ENCODE measurements at places on chromosomes 6 and 20.

- no peak for DNase-seq
Measured at GRCh38 chr20:34628026-34628425, 48.9 kb downstream of the PIGU start.

GRCh38 chr6:31193206-31193605 is 22.7 kb upstream of the POU5F1 start:
- no peak for DNase-seq

DNA sequence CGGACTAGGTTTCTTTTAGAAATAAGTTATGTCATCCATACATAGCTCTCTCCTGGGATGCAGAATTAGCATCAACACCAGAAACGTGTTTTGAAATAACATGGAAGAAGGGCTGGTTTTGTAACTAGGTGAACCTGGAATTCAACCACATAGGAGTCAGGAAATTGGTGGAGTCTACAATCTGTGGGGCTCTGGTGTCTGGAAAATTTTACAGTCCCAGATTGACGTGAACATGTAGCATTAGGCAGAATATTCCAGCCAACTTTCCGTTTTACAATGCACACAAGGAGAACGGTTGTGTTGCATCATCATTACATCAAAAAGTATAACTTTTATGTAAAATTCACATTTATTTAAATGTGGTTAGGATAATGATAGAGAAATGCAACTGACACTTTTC is 1.9 kb downstream of the KCNQ5 start:
- DNase-seq, result no peak

DNA sequence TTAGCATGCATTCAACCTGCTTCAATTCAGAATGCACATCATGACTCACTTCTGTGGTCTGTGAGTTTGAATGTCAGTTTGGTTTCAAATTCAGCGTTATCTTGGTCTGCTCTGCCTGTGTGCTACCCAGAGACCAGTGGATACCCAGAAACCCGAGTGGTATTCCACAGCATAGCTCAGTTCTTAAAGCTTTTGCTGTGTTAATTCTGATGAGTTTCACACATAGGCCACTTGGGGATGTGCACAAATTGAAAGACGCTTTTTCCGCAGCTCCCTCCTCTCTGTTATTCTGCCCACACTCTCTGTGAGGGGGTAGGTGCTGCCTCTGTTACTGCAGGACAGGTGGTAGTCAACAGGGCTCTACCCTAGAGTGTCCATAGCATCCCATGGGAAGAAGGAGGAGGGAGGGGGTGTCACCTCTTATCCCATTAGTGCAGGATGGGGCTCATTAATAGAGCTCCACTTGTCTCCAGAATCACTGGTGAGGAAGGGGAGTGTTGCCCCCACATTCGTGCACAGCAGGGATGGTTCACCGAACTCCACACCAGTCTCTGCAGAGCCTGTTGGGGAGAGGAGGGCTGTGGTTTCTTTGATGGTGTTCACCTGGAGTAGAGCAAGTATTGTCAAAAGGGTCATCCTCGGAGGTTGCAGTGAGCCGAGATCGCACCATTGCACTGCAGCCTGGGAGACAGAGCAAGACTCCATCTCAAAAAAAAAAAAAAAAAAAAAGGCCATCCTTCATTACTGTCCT is 29.2 kb upstream of the SDCBP2 start:
- peak; percentile 39 for DNase-seq

GRCh38 chr6:12001004-12001705 is 11.0 kb upstream of the HIVEP1 start:
- no peak for DNase-seq

DNA sequence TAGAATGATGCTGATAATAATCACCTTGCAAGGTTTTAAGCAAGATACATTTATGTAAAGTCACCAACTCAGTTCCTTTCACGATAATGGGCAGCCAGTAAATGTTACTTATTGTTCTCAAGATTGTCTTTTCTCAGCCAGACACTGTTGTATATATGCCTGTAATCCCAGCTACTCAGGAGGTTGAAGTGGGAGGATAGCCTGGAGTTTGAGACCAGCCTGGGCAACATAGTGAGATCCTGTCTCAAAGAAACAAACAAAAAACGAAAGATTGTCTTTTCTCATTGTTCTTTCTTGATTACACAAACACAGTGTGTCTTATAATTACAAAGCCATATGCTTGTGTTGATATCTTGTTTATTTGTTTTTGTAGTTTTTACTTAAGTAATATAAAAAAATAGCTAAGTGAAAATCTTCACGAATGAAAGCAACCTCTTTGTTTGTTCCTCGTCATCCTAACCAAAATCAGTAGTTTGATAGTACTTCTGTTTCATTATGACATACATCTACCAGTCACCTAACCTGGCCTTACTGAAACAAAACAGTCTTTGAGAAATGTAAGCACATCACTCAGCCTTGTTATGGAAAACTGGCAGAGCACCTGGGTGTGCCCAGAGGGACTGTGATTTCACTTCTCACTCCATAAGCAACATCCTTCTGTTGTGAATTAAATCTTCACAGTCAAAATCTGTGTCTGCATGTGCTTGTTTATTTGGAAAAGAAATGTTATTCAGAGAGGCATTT is 436.2 kb upstream of the SOX4 start:
- no peak for DNase-seq

DNA sequence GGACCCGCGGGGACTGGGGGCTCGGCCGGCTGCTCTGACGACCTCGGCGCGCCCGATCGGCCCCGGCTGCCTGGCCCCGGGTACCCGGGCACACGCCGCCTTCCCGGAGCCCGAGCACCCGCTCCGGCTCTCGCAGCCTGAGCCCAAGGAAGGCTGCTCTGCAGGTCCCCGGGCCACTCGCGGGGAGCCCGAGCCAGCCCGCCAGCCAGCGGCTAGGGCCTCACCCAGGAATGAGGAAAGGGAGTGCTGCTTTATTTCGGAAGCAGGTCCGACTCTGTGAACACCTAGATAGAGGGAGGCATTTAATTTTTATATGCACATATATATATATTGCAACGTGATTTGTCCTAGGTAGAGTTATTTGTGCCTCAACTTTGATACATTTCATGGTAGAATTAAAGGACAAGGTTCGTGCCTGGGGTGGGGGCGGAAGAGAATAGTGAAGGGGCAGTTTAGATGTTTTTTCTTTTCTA is 15.5 kb downstream of the FOXA2 start:
- no peak for DNase-seq

DNA sequence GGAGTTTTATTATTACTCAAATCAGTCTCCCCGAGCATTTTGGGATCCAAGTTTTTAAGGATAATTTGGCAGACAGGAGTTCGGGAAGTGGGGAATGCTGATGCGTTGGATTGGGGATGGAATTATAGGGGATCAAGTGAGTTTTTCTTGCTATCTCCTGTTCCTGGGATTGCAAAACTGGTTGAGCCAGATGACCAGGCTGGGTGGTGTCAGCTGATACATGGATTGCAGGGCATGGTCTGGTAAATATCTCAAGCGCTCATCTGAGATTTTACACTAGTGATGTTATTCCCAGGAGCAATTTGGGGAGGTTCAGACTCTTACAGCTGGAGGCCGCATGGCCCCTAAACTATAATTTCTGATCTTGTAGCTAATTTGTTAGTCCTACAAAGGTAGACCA is 54.7 kb downstream of the ENPP1 start:
- DNase-seq, result no peak

DNA sequence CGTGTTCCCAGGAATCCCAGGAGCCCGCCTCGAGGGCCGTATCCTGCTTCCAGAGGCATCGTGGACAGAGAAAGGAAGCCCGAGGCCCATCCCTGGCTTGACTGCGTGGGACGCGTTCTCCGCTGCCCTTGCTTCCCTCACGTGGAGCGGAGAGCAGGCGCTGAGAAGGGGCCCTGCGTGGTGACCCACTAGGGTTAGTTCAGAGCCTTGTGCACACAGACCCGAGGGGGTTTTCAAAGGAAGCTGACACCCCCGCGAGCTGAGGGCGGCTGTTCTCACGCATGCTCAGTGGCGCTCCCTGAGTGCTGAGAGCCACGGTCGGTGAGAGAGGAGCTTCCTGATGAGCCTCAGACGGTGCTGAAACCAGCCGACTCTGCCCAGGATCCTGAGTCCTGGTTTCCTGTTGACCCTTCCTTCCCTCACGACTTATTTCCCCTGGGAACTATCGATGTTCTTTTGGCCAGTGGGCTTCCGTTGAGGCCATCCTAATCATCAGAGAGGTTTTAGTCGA is 28.9 kb upstream of the CCR6 start:
- no peak for DNase-seq

- DNase-seq, result no peak
Measured at GRCh38 chr6:335572-335971, 43.3 kb downstream of the DUSP22 start.

DNA sequence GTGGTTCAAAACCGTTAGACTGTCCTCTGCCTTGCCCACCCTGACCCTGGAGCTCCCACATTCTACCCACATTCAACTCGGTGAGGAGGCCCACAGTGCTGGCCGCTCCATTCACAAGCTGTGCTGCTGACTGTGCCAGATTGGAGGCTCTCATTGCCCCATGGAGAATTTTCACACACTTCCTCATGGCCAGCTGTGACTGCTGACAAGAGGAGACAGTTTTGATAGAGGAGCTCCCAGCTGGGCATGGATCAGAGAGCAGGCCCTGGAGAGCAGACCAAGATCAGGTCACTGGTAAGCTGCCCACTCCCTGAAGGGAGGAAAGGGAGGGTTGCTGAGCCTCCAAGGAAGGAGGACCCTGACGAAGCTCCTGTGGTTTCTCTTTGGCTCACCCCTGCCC is 246.1 kb upstream of the RIN2 start:
- DNase-seq, result no peak

GRCh38 chr6:33314943-33315792 is 1.3 kb upstream of the TAPBP start:
- DNase-seq, result peak; percentile 32

DNA sequence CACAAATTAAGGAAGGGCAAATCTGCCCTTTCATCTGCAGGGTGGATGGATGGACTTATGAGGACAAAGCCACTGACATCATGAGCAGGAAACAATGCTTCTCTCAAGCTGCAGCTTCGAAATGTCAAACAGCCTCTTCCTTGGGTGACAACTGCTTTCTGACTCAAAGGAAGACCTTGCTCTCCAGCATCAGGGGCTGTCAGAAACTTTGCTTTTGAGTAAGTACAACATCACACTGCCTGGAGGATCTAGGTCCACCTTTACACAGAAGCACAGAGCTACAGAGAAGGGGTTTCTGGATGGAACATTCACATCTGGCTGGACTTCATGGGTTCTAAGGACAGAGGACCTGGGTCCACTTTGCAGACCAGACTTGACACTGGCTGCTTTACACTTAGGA is 5.9 kb downstream of the CST1 start:
- no peak for DNase-seq

DNA sequence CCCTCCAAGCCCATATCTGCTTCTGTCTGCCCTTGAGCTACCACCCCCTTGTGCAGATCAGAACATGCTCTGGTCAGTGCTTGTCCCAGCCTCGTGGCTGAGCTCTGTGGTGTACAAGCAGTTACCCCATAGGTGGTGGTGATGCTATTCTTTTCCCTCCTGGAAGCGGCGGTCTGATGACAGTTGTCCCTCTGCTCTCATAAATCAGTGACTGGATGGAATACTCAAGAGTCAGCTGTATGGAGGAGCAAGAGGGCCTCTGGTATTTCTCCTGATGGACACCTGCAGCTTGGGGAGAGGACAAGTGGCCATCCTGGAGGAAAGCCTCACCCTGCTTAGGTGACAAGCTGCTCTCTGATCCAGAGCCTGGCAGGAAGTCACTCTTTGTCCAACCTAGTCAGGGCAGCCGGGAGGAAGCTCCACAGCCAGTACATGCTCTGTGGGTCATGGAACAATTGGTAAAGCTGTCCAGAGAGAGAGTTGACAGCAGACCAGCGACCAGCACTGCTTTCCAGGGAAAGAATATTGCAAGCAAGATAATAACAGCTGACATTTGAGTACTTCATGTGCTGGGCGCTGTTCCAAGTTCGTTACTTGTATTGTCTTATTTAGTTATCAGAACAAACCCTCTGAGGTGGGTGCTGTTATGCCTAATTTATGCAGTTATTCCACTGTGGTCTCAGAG is 47.1 kb downstream of the SCAND1 start:
- no peak for DNase-seq
